ENCODE measurements at places on chromosomes 6 and 20. TPM values are rescaled to one million over a fixed set of nuclear protein-coding genes. Genes with fewer than 3 reads are reported as not detected.

IRF4 gene
- total RNA-seq: 0.32 TPM

ZFAND3 gene
- total RNA-seq: 83.5 TPM

MCHR2 gene
- total RNA-seq: not detected

LRP11 gene
- 21.5 TPM for total RNA-seq

- no peak for DNase-seq
Measured at GRCh38 chr20:4666001-4666479, 55.7 kb upstream of the PRND start.

DNA sequence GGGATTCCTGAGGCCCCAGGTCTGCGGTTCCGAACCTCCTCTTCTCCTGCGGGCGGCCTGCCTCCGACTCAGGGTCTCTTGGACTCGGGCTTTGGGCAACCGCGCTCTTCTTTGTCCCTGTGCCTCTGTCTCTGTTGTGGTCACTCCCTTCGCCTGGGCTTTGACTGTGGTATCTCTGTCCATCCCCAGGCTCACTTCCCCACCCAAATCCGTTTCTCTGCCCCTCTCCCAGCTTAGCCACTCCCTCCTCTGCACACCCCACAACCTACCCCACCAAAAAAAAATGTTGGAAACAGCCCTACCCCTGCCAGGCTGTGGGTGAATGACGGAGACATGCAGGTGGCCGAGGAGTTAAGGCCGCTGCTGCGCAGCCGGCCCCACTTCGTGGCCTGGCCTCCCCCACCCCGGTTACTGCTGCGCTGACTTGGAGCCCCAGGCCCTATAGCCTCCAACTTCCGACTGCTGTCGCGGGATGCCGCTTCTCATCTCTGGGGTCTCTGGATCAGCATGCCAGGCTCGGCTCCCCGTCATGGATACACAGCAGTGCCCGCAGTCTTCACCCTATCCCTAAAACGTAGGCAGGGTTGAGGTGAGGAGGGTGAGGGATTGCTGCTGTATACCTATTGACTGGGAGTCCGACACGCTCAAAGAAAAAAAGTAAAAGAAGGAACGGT is 2.7 kb upstream of the MAFB start:
- DNase-seq: no peak
